Vagina (tissue), 2 donors: ENCODE measurements at places on chromosomes 12 and 14. TPM values are rescaled to one million over a fixed set of nuclear protein-coding genes. Genes with fewer than 3 reads are reported as not detected.

Gene HOXC12
- total RNA-seq = not detected

Gene IFI27
- 209 TPM for total RNA-seq

DNA sequence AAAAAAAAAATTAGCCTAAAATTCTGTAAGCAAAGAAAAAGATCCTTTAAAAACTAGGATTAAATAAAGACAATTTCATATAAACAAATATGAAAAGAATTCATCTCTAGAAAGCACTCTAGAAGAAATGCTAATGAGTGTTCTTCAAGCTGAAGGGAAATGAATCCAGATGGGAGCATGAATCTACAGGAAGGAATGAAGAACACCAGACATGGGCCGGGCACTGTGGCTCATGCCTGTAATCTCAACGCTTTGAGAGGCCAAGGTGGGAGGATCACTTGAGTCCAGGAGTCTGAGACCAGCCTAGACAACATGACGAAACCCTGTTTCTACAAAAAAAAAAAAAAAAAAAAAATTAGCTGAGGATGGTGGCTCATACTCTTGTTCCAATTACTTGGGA, 297.2 kb downstream of the FBXL14 start:
- no peak for DNase-seq
- no peaks in the 10 kb centered on the region for H3K36me3 ChIP-seq
- no peak overlapping the region for H3K27ac ChIP-seq
- no peaks in the 10 kb centered on the region for H3K4me1 ChIP-seq
- H3K27me3 ChIP-seq = no peaks in the 10 kb centered on the region
- H3K4me3 ChIP-seq = no peak overlapping the region

Gene NEUROD4
- not detected for total RNA-seq

- no peak overlapping the region for H3K4me3 ChIP-seq
- H3K27me3 ChIP-seq = no peaks in the 10 kb centered on the region
- H3K27ac ChIP-seq = no peak overlapping the region
Observed at GRCh38 chr12:32257695-32258496, 141.5 kb upstream of the FGD4 start.

Gene DENR
- total RNA-seq = 18.2 TPM

DNA sequence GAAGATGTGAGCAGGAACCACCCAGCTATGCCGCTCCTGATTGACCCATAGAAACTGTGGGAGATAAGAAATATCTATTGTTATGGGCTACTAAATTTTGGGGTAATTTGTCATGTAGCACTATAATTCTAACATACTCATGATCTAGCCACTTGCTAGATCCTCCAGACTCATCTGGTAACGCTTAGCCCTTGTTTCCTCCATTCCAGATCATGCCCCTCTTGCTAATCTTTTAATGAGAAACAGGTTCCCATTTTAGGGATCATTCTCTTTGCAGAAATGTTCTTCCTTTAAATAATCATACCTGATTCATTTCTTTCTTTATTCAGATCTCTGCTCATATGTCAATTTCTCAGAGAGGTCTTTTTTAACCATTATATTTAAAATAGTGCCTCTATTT, 3.8 kb upstream of the ARHGDIB start:
- no peak overlapping the region for H3K27ac ChIP-seq
- no peak overlapping the region for H3K4me3 ChIP-seq
- peaks cover 12% of the 10 kb centered on the region for H3K4me1 ChIP-seq
- H3K27me3 ChIP-seq = no peaks in the 10 kb centered on the region

Gene FOXA1
- total RNA-seq = 11.5 TPM

GRCh38 chr14:92400579-92401444, 77.8 kb downstream of the SLC24A4 start:
- no peak for DNase-seq
- H3K4me3 ChIP-seq = no peak overlapping the region

- H3K36me3 ChIP-seq = no peaks in the 10 kb centered on the region
- no peaks in the 10 kb centered on the region for H3K4me1 ChIP-seq
- DNase-seq = no peak
- H3K27ac ChIP-seq = no peak overlapping the region
- no peak overlapping the region for H3K4me3 ChIP-seq
- no peaks in the 10 kb centered on the region for H3K27me3 ChIP-seq
Observed at GRCh38 chr12:39990122-39991101, 115.5 kb downstream of the SLC2A13 start.

Gene C12orf50
- total RNA-seq = not detected

GRCh38 chr12:111029732-111030131, 109.4 kb upstream of the MYL2 start:
- no peaks in the 10 kb centered on the region for H3K4me1 ChIP-seq
- H3K27me3 ChIP-seq = peaks cover 9% of the 10 kb centered on the region
- no peak overlapping the region for H3K4me3 ChIP-seq
- no peak for DNase-seq
- H3K27ac ChIP-seq = no peak overlapping the region

GRCh38 chr14:61532763-61533162, 162.6 kb upstream of the HIF1A start:
- DNase-seq = no peak
- no peak overlapping the region for H3K27ac ChIP-seq
- H3K36me3 ChIP-seq = no peaks in the 10 kb centered on the region
- H3K27me3 ChIP-seq = no peaks in the 10 kb centered on the region

Gene PLCZ1
- not detected for total RNA-seq

DNA sequence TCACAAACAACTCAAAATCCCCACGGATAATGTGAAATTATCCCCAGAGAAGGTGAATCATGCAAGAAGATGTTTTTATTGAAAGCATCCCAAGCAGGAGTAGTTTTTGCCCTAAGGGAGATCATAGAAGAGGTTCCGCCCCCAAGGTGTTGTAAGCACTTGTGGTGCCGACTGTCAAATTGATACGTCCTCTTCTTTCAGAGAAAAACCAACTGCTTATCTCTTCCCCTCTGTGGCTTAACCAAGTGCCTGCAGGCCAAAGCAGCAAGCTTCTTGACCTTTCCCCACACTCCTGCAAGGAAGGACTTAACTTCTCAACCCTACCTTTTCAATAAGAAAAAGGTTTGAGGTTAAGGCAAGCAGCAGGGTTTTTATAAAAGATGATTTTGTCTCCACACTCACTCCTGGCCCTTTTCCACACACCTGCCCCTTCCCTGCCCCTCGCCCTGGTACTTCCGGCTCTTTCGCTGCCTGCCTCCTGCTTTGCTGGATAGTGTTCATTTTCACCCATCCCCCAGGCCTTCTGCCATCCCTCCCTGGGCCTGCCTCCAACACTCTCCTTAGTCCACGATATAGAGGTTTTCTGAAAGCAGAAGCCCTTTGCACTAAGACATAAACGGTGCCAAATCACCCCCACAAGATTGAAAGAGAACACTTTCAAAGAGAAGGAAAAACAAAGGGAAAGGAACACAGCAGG, 114.5 kb downstream of the EGLN3 start:
- no peak for DNase-seq
- no peak overlapping the region for H3K4me3 ChIP-seq
- no peak overlapping the region for H3K27ac ChIP-seq
- no peaks in the 10 kb centered on the region for H3K36me3 ChIP-seq

DNA sequence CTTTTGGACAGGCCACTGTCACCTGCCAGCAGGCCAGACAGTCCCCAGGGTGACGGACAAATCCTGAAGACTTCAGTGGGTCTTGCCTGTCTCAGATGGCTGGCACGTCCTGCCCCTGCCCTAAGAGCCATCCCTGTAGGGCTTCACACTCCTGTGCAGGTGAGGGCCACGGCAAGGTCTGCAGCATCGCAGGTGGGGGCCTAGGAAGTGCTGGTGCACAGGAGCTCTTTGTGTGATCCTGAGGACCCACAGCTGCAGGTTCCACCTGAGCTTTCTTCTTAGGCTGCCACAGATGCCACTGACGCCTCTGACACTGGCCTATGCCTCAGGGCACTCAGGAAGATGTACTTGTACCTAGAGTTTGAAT, 108.5 kb upstream of the FKBP4 start:
- H3K27me3 ChIP-seq = no peaks in the 10 kb centered on the region
- no peak overlapping the region for H3K27ac ChIP-seq
- peak; percentile 77 for DNase-seq
- H3K4me1 ChIP-seq = peaks cover 7% of the 10 kb centered on the region
- no peak overlapping the region for H3K4me3 ChIP-seq
- H3K36me3 ChIP-seq = no peaks in the 10 kb centered on the region

- H3K4me3 ChIP-seq = peak overlapping the region; percentile 66
- peak overlapping the region; percentile 58 for H3K27ac ChIP-seq
- H3K36me3 ChIP-seq = peaks cover 8% of the 10 kb centered on the region
- H3K27me3 ChIP-seq = no peaks in the 10 kb centered on the region
- peaks cover 10% of the 10 kb centered on the region for H3K4me1 ChIP-seq
Observed at GRCh38 chr12:57725851-57726150, 12.7 kb downstream of the AGAP2 start.

DNA sequence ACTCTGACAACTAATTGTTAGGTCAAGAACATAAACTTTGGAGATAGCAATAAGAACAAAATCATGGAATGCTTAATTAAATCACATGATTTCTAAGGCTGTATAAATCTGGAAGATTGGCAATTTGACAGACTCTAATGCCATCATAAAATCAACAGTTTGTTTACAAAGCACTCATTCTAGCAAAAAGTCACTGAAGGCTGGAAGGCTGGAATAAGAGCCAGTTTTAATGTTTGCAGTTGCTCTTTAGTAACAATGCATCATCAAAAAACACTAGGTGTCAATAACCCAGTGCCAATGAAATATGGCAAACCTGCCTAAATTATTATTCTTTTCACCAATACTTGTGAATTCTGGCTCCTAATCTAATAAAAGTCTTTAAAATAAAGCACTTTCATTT, 65.0 kb downstream of the NUMB start:
- H3K4me3 ChIP-seq = no peak overlapping the region
- H3K27ac ChIP-seq = no peak overlapping the region
- DNase-seq = no peak
- H3K27me3 ChIP-seq = no peaks in the 10 kb centered on the region
- no peaks in the 10 kb centered on the region for H3K36me3 ChIP-seq

DNA sequence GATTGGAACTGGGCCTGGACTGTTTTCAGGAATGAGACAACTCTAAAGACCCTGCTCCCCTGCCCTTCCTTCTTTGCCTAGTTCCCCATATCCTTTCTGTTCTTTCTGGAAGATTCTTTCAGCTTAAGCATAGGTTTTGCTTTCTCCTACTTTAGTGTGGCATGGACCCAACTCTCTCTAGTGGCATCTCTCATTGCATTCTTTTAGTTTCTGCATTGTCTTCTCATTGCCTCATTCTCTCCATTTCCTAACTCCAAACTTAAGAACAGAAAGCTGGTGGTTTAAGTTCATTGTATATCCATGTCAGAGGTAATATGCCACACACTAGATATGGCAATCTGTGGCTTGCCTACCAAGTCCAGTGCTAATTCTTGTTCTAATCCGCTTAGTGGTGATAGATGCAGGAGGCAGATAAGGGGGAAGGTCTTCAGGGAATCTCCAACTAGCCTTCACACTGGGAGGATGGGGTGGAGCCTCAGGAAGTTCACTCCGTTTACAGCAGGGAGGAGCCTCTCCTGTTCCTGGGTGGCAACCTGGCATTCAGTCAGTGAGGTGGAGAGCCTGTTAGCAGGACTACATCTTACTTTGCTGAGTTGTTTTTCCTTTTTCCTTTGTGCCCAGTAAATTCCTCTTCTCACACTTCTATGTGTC, 165.1 kb upstream of the LMNTD1 start:
- peaks cover 2% of the 10 kb centered on the region for H3K4me1 ChIP-seq
- no peak overlapping the region for H3K27ac ChIP-seq
- DNase-seq = no peak
- no peaks in the 10 kb centered on the region for H3K27me3 ChIP-seq
- no peaks in the 10 kb centered on the region for H3K36me3 ChIP-seq

Gene SUPT16H
- total RNA-seq = 50.1 TPM

GRCh38 chr12:99917711-99918402, 66.9 kb downstream of the ANKS1B start:
- H3K27ac ChIP-seq = no peak overlapping the region
- H3K4me3 ChIP-seq = no peak overlapping the region
- no peaks in the 10 kb centered on the region for H3K27me3 ChIP-seq
- H3K36me3 ChIP-seq = no peaks in the 10 kb centered on the region

- no peaks in the 10 kb centered on the region for H3K36me3 ChIP-seq
- H3K4me1 ChIP-seq = peaks cover 30% of the 10 kb centered on the region
- H3K27me3 ChIP-seq = no peaks in the 10 kb centered on the region
- H3K4me3 ChIP-seq = peak within 1 kb of the TSS; percentile 42
- H3K27ac ChIP-seq = peak within 1 kb of the TSS; percentile 28
Observed at GRCh38 chr14:100159094-100159864, at the start of gene DEGS2. TSS of gene DEGS2 (minus strand) at chr14:100159645. CDS start at chr14:100159587, 58 bp downstream.

DNA sequence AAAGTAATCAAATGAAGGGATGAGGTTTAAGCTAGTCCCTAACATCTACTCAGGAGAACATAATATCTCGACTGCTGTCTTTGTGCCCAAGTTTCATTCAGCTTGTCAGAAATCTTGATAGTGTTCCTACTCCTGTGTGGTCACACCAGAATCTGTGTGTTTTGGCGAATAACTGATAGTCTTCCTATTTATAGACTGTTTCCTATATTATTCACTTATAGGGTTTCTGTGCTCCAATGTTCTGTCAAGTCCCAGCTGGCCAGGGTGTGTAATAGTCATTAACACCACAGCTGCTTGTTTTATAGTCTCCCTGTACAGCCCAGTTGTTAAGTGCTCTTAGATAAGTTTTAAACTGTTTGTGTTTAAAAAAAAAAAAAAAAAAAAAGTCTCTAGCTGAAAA, 45.9 kb downstream of the GPR135 start:
- no peaks in the 10 kb centered on the region for H3K27me3 ChIP-seq
- H3K27ac ChIP-seq = no peak overlapping the region
- no peak for DNase-seq
- H3K4me1 ChIP-seq = peaks cover 6% of the 10 kb centered on the region
- no peak overlapping the region for H3K4me3 ChIP-seq
- no peaks in the 10 kb centered on the region for H3K36me3 ChIP-seq

- H3K4me3 ChIP-seq = no peak overlapping the region
- no peaks in the 10 kb centered on the region for H3K4me1 ChIP-seq
- DNase-seq = no peak
- H3K27ac ChIP-seq = no peak overlapping the region
- H3K27me3 ChIP-seq = no peaks in the 10 kb centered on the region
- no peaks in the 10 kb centered on the region for H3K36me3 ChIP-seq
Observed at GRCh38 chr14:65826946-65827345, 414.4 kb downstream of the FUT8 start.

Gene OR4K17
- not detected for total RNA-seq

Gene LPAR5
- 7.4 TPM for total RNA-seq

- H3K4me3 ChIP-seq = no peak overlapping the region
- no peak overlapping the region for H3K27ac ChIP-seq
- DNase-seq = no peak
- H3K36me3 ChIP-seq = no peaks in the 10 kb centered on the region
- H3K4me1 ChIP-seq = no peaks in the 10 kb centered on the region
Observed at GRCh38 chr12:977156-977555, 13.9 kb upstream of the ERC1 start.

Gene ST8SIA1
- total RNA-seq = 5.2 TPM

DNA sequence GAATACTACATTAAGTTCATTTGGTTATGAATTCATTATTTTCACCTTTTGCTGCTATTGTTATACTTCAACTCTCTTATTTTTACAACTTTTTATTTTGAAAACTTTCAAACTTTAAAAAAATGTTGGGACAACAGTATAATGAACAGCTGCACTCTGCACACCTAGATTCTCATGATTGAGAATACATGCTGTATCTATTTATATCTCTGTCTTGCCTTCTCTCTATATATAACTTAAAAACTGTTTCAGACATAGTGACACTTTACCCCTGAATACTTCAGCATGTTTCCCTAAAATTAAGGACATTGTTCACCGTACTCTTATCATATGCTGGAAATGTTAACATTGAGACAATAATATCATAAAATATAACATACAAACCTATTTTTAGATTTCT, 237.1 kb downstream of the GPHN start:
- DNase-seq = no peak
- H3K27ac ChIP-seq = no peak overlapping the region
- H3K36me3 ChIP-seq = no peaks in the 10 kb centered on the region
